ENCODE measurements at places on chromosomes 16 and 17. TPM values are rescaled to one million over a fixed set of nuclear protein-coding genes. Genes with fewer than 3 reads are reported as not detected.

OR1A1 gene
- not detected for total RNA-seq

EPN3 gene
- total RNA-seq: under 0.01 TPM

CBLN1 gene
- not detected for total RNA-seq

DPEP3 gene
- total RNA-seq: not detected

PITPNM3 gene
- total RNA-seq: 0.44 TPM

NOS2 gene
- total RNA-seq: not detected

SULT1A2 gene
- total RNA-seq: 0.15 TPM

ABCA8 gene
- 85.1 TPM for total RNA-seq

MEFV gene
- total RNA-seq: 0.15 TPM

CRHR1 gene
- total RNA-seq: not detected

PRAC1 gene
- total RNA-seq: not detected

EFCAB5 gene
- total RNA-seq: 0.58 TPM

C17orf58 gene
- total RNA-seq: 19.8 TPM

TEPSIN gene
- total RNA-seq: 27.6 TPM

AANAT gene
- 0.17 TPM for total RNA-seq

TAT gene
- total RNA-seq: not detected

CIITA gene
- 0.33 TPM for total RNA-seq

FMNL1 gene
- 19.5 TPM for total RNA-seq

GRIN2A gene
- total RNA-seq: under 0.01 TPM

TOX3 gene
- not detected for total RNA-seq

HSF4 gene
- 50.4 TPM for total RNA-seq

SLC13A5 gene
- total RNA-seq: not detected

NGFR gene
- 3.3 TPM for total RNA-seq

FNDC8 gene
- not detected for total RNA-seq

NPIPB9 gene
- total RNA-seq: 3.2 TPM

TTLL6 gene
- total RNA-seq: under 0.01 TPM

CLEC3A gene
- not detected for total RNA-seq

PDILT gene
- total RNA-seq: not detected

IRX3 gene
- total RNA-seq: under 0.01 TPM

NLRP1 gene
- 53.8 TPM for total RNA-seq

PRCD gene
- total RNA-seq: 10.2 TPM
